Panc1 (cell line): ENCODE measurements at places on chromosomes 7 and 10. TPM values are rescaled to one million over a fixed set of nuclear protein-coding genes. Genes with fewer than 3 reads are reported as not detected.
A peak's percentile ranks its signal among the peaks of the same experiment; 100 is the strongest.

Gene KCNMA1
- 91.9 TPM for total RNA-seq

DNA sequence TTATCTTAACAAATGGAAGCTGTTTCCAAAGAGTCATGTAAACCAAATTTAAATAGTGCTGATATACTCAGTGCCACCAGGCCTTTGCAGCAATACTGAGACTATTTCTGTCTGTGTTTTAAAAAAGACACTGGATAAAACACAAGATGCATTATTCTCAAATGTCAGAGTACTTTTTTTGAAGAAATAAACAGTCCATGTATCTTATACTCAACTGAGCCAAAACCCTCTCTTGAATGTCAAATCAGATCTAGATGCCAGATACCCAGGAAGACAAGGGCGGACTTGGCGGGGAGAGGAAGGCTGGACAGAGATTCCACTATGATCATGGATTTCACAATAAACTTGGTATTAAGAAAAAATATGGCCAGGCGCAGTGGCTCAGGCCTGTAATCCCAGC is 127.6 kb downstream of the COBL start:
- DNase-seq: no peak

GRCh38 chr7:12643001-12643643 is 44.3 kb upstream of the ARL4A start:
- DNase-seq: no peak

DNA sequence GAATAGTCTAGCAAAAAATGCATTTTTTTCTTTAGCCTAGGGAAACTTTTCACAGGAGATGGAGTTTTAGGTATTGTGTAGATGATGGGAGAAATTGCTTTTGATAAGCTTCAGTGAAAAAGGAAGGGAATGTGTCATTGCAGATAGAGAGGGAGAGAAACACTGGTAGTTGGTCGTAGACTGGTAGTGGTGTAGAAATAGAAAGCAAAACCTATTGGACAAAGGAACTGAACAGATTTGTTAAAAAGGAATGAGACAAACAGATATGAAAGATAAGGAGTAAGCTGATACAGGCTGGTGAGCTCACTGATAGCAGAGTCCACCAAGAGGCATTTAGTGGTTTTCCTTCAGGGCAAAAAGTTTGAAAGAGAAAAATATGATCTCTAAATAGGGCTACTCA is 94.3 kb downstream of the ZEB1 start:
- DNase-seq: no peak

DNA sequence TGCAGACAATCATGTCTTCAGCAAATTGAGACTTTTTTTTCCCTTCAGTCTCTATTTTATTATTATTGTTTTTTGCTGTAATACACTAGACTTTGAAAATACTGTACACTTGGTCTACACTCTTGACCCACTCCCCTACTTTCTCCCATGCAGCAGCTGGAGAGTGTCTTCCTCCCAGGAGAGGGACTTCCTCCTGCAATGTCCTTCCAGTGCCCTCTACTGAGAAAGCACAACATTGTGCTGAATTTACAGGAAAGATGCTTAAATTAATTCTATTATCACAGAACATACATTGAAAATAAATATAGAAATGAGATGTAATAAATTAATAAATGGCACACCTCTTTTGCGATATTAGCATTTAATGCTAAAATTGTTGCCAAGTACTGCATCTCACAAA is 411.3 kb downstream of the CCSER2 start:
- DNase-seq: no peak

DNA sequence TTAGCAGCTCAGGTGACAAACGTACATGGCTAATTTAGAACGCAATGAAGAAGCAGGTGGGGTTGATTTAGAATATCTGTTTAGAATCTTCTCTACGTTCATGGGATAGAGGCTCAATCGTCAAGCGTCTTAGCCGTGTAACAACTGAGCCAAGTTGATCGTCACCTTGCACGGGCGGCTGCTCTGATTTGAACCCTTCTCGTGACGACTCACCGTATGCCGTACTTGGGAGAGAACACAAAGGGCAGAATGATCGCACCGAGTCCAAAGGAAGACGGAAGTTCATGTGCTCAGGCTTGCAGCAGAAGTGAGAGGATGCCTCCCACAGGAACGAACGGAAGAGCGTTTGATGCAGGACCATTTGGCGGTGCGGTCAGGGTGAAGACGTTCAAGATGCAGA is 108.3 kb upstream of the TCERG1L start:
- DNase-seq: no peak

DNA sequence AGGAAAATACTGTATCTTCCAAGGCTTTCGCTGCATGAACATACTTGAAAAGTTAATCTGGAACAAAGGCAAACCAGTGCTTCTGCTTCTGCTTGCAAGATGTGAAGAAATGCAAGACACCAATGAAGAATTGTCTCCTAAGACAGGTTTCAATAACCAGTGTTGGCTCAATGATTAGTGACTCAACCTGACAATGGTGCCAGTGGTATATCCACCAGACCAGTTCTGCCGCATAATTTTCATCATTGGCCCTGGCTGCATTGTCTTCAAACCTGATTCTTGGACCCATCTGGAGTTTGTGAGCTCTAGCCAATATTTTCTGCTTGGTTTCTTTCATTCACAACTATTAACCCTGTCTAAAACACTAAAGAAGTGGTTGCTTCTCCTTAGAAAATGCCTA is 13.6 kb upstream of the STAMBPL1 start:
- no peak for DNase-seq

DNA sequence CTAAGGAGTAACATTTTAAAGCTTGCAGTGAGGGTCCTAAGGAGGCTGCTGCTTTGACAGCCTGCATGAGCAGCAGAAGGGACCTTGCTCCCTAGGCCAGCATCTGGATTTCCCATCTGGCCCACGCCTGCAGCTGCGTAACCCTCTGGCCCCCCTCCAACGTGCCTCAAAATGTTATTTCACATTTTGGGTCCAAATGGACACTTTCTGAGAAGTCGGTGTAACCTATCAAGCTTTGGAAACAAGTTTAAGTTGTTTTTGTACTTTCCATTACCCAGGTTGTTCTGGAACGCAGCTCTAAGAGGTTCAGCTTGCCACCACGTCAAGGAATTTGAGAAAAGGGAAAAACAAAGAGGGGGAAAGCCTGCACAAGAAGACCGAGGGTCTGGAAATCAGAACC is 338.3 kb downstream of the KCNMA1 start:
- no peak for DNase-seq

DNA sequence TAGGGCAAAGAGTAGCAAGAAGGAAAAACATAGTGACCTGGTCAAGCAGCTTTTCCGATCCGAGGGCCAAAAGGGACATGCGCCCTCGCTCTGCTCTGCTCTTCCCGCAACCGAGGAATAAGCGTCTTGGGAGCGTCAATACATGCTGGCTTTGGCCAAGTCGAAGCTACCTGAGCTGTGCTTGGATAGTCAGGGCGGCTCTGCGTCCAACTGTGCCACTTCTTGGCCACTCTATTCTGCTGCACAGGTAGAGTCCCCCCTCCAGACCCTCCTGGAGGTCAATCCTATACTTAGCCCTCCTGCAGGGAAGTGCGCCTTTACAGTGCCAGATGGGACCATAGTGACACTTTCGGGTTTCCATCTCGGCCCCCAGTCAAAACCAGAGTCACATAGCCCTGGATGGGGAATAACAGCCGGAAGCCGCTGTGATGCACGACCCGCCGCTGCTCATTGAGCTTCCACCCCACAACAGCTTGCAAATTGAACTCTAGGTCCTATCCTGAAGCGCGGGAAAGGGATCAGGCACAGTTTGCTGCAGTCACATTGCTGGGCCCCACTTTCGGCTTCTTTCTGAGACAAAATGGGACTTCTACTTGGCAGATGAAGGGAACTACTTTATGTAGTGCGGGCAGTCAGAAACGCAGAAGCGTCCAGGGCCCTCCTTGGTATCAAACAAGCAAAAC is 1.1 kb upstream of the HPSE2 start:
- DNase-seq: no peak

DNA sequence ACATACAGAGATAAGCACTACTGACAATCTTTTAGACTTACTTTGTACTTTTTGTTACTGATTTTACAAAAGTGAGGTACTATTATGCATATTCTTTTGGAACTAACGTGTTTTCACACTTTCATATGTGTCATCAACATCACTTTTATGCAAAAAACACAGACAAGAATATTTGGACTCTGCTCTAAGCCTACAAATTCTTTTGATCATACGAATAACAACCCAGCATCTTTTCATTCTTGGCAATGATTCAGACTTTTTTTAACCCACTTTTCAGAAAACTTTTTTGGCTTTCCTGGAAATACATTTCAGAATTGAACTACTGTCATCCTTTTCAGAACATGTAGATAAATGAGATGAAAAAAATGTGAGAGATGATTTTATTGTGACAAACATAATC is 30.2 kb downstream of the USP6NL start:
- DNase-seq: no peak

DNA sequence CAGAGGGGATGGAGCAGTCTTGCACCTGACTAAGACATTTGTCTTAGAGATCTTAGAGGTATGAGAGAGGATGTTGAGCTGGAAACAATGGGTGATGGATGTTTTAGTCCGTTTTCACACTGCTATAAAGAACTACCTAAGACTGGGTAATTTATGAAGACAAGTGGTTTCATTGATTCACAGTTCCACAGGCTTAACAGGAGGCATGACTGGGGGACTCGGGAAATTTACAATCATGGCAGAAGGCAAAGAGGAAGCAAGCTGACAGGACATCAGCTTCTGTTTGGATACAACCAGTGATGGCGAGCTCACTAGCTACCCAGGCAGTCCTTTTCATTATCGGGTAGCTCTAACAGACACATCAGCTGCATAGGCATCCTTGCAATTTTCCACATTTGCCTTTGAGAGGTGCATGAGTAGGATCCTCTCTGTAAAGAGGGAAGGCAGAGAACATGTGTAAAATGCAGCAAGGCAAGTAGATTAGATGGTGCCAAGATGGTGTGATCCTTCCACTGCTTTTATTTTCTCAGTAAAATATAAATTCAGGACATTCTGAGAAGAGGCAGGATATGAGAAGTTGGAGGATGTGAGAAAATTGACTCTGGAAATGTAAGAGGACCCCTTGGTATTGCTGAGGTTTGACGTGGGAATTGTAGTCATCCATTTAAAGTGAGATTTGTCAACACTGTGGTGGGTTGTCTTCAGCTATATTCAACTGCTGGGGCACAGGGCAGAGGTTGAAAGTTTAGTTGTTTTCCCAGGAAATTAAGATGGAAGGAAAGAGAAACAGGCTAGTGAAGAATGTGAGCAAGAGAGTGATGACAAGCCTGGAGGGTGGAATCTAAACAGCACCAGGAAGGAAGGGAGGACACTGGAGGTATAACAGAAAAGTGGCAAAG is 1140.0 kb upstream of the AUTS2 start:
- DNase-seq: no peak

Gene HKDC1
- 1.1 TPM for total RNA-seq

Gene ATOH7
- total RNA-seq: 0.28 TPM

Gene TWIST1
- not detected for total RNA-seq

DNA sequence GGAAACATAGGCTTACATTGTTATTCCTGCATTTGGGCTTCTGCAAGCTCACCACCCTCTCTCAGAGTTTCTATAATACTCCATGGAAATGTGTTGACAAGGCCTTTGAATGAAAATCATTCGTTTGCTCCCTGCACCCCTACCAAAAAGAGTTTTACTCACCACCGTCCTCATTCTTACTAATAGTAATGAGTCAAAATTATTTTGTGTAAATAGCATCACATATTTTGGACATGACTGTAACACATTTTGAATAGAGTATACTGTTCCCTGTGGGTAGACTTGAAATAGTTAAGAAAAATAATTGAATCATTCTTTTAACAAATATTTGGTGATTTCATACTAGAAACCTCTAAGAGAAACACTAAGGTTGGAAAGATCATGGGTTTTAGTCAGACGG is 84.6 kb downstream of the AKAP9 start:
- DNase-seq: peak; percentile 38

DNA sequence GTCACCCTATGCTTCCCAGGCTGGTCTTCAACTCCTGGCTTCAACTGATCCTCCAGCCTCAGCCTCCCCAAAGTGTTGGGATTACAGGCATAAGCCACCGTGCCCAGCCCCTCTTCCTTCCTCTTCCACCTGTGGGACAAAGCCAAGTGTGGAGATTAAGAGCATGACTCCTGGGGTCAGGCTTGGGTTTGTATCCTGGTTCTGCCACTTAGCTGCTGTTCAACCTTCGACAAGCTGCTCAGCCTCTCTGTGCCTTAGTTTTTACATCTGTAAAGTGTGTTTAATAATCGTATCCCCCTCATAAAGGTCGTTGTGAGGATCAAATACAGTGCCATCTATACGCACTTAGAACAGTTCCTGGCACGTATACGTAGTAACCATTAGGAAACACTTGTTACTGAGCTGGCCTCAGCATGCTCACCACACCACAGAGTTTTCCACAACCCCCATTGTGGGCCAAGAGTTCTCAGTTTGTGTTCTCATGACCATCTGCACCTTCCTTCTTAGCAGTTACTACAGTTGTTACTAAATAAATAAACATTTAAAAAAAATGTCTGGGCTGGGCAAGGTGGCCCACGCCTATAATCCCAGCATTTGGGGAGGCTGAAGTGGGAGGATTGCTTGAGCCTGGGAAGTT is 140.5 kb upstream of the BTBD16 start:
- DNase-seq: no peak

DNA sequence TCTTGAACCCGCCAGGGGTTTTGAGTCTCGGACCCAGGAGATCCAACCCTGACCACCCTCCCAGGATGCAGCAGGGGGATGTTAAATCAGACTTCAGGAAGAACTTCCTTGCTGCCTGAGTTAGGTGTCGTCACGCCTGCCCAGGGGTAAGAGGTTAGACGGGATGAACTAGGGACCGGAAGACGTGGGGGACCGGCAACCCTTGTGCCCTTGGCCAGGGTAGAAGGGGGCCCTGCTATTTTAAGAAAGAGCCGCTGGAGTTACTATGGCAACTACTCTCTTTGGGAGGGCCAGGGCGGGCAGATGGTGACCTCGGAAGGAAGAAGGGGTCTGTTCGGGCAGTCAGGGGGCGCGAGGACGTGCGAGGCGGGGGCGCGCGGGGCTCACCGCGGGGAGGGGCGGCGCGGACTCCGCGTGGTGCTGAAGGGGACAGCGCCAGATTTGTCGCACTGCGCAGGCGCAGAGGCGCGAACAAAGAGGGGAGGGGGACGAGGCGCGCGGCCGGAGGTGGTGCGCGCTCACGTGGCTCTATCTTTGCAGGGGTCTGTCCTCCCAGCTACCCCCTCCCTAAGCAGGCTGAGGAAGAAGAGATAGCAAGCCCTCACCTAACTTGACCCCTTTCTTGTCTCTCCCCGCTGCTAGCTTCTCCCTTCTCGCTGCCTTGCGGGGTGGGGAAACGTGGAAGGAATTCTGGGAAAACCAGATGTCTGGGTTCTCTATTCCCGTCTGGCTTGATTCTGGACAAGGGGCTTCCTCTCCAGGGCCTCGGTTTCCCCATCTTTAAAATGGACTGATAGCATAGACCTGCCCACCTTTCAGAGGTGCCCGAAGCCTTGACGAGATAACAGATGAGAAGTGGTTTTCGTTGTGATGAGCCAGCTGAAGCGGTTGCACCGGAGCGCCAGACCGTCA is 940 bp upstream of the PSD start:
- no peak for DNase-seq

DNA sequence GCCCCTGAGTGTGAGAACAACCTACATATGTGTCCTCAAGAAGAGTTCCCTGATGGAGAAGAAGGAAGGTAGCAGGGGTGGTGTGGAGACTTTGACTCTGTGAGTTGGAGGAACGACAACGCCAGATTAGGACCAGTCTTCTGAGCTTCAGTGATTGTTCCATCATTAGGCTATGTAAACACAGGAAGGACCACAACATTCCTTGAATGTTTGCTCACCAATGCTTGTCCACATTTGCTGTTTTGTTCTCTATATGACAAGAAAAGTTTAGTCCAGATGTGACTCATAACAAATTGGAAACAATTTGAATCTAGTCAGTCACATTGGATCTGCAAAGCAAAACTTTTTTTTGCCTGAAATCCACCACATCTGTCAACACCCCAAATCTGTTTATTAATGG is 62.7 kb downstream of the ENTPD1 start:
- DNase-seq: no peak

Gene HOXA11
- total RNA-seq: 0.57 TPM
